Activated CD4-positive, alpha-beta T cell treated with anti-CD3 and anti-CD28 coated beads, Interleukin-2, Interleukin-6, amounts not matched to agents 100 ng/mL and 50 ng/mL, durations not matched to agents 16 hours and 8 hours (primary cell): ENCODE measurements at places on chromosomes 5 and 9.

DNA sequence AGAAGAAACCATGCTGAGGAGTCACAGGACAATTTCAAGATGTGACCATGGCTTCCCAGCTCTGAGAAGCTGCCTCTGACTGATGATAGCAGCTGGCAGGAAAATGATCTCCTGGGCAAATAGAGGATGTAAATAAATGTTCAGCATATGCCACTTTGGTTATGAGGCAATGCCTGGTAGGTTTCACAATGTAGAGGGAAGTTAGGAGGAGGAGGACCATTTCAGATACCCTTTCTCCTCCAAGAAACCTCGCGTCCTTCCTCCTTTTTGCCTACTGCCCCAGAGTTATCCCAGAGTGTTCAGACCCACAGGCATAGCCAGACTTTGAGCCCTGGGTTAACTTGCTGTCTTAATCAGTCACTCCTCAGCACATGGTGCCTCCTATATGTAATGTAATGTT lies 541.6 kb upstream of the DAP start:
- DNase-seq, result no peak

GRCh38 chr9:93996367-93996766 lies 41.2 kb upstream of the BARX1 start:
- DNase-seq, result no peak

GRCh38 chr5:32259033-32259432 lies 53.7 kb downstream of the MTMR12 start:
- DNase-seq, result no peak

DNA sequence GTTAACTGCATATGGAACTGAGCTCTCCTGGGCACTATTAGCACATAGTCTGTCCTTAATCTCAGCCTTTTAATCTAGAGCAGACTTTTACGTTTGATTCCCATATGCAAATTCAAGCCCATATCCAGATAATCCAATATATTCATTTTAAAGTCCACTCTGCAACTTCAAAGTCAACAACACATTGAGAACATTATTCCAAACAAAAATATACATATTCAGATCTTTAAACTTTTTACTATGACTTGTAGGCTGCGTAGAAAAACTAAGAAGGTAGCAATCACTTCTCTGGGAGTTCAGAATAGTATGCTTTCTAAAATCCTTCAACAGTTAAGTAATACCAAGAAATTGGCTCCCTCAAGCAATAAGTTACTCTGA lies 499.4 kb downstream of the SPATA31D1 start:
- DNase-seq, result no peak

GRCh38 chr5:149635394-149635793 lies 54.1 kb downstream of the ARHGEF37 start:
- DNase-seq, result no peak

DNA sequence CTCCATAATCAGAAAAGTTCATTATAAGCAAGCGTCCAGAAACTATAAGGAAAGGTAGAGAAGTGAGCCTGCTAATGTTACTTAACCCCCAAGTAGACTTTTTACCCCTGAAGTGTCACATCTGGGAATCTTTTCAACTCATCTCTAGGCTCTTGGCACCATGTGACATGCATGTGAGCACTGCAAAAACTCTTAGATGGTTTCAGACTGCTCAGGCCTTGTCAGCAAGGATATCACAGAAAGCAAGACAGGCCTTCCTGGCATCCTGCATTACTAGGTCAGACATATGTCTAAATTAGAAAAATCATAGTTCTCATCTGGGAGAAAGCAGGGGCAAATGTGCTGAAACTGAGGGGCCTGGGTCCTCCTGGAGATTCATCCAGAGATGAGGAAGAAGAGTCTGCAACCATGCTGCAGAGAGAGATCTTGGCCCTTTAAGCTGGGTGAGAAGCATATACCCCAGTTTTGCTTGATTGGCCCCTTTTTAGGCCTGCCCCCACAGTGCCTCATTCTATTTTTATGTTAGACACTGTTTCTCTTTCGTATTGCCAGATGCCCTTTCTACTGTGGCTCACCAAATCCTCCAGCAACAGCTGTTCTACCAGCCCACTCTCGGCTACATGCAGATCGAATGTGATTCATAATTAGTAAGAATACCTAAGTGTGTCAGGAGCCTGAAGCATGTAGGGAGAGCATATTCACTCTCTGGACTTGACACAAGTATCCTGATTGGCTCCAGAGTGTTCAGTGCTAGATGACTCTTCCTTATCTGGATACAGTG lies 19.0 kb downstream of the TMEM8B start:
- DNase-seq, result peak; percentile 25

DNA sequence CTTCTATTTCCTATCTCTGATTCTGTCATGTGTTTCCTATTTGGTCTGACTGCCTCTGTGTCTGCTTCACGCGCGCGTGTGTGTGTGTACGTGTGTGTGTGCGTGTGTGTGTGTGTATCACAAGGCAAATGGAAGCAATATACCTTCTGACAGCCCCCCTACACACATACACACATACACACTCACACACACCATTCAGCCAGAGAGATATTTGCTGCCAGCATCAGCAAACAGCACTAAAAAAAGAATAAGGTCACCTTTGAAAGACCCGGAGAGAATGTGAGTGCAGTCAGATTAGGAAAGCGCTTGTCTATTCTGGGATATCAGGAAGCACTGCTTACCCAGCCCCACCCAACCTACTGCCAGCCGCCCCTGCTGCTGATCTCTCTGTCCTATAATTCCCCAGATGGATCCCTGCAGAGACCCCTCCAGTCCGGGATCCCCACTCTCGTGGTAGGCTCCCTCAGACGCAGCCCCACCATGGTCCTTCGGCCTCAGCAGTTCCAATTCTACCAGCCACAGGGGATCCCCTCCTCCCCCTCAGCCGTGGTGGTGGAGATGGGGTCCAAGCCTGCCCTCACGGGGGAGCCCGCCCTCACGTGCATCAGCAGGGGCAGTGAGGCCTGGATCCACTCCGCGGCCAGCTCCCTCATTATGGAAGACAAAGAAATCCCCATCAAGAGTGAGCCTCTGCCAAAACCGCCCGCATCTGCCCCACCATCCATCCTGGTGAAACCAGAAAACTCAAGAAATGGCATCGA lies 45.7 kb downstream of the PLAC8L1 start:
- no peak for DNase-seq

GRCh38 chr9:114093761-114094505 lies 5.2 kb downstream of the KIF12 start:
- no peak for DNase-seq

DNA sequence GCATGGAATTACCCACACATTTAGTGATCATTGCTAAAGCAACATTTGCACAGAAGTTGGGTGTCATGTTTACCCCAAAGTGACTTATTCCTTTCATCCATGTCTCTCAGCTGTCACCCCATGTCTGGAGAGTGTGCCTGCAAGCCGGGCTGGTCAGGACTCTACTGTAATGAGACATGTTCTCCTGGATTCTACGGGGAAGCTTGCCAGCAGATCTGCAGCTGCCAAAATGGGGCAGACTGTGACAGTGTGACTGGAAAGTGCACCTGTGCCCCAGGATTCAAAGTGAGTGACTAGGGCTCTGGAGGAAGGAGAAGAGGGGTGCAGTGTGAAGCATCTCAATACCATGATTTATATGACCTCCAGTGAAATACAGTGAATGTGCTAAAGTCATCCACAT lies 99.9 kb upstream of the PRRC1 start:
- no peak for DNase-seq

- DNase-seq, result no peak
Measured at GRCh38 chr5:134945041-134945440, 22.7 kb upstream of the CATSPER3 start.

DNA sequence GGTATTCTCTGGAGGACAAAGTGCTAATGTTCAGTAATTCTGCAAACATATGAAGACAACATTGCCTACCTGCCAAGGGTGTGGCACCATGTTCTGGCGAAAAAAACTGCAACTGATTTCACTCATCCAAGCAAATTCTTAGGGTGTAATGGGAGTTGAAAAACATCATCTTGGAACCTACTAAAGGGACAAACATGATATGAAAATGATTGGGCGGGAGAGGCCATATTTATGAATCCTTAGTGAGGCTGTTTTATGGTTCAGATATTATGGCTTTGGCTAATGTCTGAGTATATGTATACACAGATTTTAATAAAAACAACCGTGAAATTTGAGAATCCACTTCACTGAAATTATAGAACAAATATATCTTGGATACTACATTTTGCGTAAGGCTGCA lies 225.7 kb downstream of the ARL15 start:
- no peak for DNase-seq

DNA sequence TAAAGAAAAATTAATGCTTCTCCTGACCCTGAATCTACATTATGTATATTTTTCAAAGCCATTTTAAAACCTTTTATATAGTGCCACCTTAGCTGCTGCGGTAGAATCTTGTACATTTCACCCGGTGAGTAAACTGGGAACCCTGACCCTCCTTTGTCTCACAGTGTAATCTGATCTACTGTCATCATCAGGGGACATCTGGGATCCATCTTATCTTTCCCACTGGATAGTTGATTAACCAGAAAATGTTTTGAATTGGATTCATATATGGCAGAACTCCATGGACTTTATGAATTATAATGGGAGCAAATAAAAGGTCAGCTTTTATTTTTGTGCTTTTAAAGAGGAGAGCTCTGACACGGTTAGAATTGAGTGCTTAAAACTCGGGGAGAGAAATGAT lies 95.0 kb downstream of the ADAMTSL1 start:
- no peak for DNase-seq

DNA sequence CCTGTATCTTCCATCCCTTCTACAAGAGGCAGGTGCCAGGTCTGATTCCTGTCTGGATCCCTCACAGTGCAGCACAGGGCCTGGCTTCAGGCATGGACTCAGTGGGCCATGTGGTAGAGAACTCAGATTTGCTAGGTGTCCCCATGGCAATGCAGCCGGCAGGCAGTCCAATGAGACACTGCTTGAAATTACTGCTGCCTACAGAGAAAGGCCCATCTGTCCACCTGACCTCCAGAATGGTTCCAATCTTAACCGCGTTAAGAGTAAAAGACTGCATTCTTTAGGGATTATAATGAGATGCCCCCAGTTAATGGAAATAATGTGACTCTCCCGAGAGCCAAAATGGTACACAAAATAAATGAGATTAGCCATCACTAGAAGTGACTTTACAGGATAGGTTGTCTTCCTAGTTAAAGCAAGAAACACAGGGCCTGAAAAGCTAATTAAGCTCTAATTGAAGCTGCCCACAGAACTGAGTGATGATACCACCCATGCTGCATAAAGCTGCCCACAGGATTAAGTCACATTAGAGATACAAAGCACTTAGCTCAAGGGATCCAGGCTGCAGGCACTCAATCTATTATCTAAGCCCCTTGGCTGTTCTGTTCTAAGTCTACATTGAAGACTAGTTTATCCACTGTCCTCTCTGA lies 11.4 kb downstream of the FAM193B start:
- DNase-seq, result no peak

GRCh38 chr5:124986667-124987066 lies 240.2 kb upstream of the ZNF608 start:
- no peak for DNase-seq

GRCh38 chr5:159182691-159183090 lies 26.7 kb downstream of the RNF145 start:
- DNase-seq, result no peak

GRCh38 chr5:65142511-65143011 lies 339.2 kb downstream of the ADAMTS6 start:
- DNase-seq, result no peak

GRCh38 chr5:55908804-55909203 lies 57.6 kb downstream of the IL31RA start:
- no peak for DNase-seq

GRCh38 chr5:102981957-102982635 lies 137.8 kb downstream of the GIN1 start:
- DNase-seq, result no peak

DNA sequence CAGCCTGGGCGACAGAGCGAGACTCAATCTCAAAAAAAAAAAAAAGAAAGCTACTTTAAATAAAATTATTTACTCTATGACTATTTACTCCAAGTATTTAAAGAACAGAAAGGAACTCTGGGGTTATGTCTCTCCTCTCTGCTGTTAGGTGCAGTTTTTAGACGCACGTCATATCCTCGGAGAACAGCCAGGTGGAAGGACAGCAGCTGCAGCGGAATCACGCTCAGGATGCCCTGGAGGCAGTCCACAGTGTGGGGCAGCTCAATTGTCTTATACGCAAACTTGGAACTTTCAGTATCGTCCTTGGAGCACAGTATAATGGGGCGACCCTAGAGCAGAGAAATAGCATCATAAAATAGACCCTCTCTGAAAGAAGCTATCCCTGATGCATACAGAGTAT lies 10.4 kb upstream of the MAPK9 start:
- no peak for DNase-seq

GRCh38 chr5:147061431-147061830 lies 173.4 kb upstream of the STK32A start:
- no peak for DNase-seq

DNA sequence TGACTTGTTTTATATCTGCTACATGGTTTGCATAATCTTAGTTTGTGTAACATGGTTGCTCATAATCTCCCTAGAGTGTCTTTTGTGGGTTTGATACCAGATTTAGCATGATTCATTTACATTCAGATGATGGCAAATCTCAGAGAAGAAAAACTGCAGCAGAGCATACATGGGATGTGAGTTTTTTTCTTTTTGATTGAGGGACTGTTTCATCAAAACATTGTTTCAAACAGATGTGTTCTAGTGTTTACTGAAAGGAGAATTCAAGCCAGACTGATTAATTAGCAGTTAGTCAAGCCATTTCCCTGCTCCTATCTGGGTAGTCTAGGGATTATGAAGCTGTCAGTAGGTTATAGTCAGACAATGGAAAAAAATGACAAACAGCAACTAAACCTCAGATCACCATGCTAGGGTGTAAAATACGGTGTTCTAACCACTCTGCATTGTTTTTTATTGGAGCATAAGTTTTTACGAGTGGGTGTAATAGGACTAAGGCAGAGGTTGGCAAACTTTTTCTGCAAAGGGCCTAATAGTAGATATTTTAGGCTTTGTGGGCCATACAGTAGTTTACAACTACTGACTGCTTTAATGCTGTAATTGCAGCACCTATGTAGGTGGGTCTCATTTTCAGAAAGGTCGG lies 10.5 kb upstream of the GDNF start:
- no peak for DNase-seq

DNA sequence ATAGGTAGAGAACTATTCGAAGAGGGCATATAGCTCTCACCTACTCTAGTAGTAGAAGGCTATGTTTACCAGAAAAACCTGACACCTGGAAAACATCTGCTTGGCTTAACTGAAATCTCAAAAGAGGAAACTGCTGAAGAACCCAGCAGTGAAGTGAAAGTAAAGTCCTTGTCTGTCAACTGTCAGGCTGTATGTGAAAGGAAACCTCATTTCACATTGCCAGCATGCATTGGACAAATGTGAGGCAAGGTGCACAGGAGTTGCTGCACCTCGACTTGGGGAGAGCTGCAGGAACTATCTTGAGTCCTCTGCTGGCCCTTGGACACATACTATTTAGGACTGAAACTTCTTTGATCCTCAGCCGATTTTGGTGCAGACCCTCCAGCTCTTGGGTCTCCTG lies 53.3 kb downstream of the NREP start:
- peak; percentile 10 for DNase-seq

- DNase-seq, result peak; percentile 73
Measured at GRCh38 chr5:103224118-103224893, 34.3 kb upstream of the MACIR start.

DNA sequence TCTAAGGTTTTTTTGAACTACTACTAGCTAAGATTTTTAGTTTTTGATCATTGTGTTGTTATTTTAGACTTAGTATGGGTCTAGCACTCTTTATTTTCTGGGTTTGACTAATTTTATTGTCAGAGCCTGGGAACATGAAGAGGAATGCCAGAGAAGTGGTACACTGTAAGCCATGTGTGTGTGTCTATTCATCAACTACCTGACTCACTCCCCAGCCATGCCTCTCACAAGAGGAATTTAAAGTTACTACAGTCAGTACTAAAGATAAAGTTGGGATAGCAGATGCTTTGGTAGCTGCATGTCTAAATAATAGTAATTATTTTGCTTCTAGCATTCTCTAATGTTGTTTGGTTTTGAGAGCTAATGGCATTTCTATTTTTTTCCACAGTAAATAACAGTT lies 264.8 kb downstream of the CSNK1G3 start:
- DNase-seq, result no peak
